ENCODE measurements at places on chromosomes 4 and X.

DNA sequence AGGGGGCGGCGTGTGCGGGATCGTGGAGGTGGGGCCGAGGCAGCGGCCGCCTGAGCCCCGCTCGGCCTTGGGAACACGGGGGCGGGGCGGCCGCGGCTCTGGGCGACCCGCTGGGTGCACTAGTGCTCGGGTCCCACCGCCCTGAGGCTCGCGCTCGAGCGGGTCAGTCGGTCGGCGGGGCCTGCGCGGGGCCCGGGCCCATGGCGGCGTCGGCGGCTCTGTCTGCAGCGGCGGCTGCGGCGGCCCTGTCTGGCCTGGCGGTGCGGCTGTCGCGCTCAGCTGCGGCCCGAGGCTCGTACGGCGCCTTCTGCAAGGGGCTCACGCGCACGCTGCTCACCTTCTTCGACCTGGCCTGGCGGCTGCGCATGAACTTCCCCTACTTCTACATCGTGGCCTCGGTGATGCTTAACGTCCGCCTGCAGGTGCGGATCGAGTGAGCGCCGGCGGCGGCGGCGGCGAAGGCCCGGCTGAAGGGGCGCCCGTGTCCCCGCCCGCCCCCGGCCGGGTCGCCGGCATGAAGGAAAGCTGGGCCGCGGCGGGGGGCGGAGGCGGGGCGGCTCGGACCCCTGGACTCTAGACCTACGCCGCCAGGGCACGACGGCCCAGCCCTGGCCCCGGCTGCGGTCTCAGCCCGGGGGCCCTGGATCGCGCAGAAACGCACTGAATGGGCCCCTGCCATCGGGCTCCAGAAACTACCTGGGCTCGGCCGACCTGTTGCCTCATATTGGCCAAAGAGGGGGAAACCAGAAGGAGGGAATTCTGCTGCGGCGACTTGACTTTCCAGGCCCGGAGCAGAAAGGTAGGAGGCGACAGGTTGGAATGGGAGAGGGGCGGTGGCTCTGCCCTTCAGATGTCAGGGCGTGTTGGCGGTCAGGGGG lies at the start of gene SMIM10L2A:
Gene SMIM10L2A, plus strand, starts transcription at position 13 of the 878 bp plus-strand sequence. Its CDS starts 188 bp downstream, at position 201.
- DNase-seq: no peak

- DNase-seq: peak; percentile 65
These were observed 146.2 kb upstream of the SCML1 start for GRCh38 chrX:17590892-17591740.

GRCh38 chrX:103584596-103584995 lies 719 bp upstream of the TCEAL4 start:
- DNase-seq: peak; percentile 12

DNA sequence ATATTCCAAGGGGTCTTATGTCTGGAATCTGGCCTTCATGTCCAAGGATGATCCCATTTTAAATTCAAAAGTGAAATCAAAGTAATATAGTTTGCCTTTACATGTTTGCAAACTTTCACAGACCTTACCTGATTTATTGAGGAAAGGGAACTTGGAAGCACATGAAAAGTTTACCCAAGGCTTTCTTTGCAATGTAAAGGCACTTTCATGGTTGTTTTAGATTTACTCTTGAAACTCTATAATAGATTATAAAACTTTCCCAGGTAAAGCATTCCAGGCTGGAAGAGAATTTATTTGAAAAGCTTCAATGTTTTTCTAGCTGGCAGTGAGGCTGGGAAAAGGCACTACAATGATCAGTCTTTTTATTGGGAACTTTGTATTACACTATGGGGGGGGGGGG lies 842.8 kb upstream of the DIAPH2 start:
- DNase-seq: no peak

GRCh38 chr4:75555294-75556164 lies at the start of gene ODAPH:
Gene ODAPH (plus strand): TSS chr4:75556066. CDS start chr4:75556083, 17 bp downstream.
- no peak for DNase-seq

DNA sequence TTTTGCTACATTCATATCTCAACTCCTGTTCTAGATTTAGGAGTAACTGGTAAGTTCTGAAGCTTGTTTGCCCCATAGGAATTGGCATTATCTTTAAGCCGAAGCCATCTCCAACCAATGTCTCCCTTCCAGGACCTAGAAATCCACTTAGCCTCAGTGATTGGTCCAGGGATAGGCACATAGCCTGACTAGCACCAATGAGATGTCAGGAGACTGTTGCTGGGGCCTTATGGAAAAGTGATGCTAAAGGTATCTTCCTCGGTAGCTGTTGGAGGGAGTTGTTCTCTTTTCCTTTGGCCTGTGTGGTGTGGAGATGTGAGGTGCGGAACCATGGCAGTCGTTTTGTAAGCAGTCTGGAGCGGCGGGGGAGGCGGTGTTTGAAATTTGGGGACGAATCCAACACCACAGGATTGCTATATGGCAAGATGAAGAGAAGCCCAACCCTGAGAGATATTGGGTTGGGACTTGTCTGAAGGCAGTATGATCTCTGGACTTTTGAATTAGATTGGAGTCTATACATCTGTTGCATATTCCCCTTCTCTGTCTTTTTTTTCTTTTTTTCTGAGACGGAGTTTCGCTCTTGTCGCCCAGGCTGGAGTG lies 109.8 kb upstream of the ATP6AP2 start:
- DNase-seq: no peak

DNA sequence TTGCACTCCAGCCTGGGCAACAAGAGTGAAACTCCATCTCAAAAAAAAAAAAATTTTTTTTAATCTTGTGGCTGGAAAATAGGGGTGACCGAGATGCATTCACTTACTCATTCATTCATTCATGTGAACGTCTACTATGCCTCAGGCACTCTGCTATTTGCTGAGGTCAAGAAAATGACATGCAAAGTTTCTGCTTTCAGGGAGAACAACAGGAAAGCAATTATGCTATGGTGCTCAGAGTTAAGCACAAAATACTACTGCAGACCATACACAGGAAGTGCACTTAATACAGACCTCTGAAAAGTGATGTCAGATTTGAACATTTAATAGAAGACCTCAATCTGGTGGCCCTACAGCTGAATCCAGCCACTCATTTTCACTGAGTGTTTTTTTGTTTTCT lies 59.6 kb upstream of the DUSP21 start:
- DNase-seq: no peak

GRCh38 chrX:17355976-17356375 lies 19.0 kb upstream of the NHS start:
- DNase-seq: no peak

DNA sequence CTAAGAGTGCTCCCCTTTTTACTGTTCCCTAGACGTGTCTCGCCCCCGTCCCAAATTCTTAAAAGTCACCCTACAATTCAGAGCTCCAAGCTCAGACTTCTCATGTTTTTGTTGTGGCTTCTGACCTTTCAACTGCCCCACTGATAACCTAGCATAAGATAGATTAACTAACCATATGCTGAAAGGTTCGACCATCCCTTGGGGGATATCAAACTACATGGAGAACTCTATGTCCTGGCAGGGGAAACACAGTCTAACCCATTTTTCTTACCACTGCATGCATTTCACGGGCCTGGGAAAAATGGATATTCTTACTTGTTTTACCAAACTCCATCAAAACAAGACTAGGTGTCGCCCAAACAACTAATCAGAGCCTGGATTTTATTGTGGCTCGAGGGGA lies 236.4 kb upstream of the MID1 start:
- no peak for DNase-seq

DNA sequence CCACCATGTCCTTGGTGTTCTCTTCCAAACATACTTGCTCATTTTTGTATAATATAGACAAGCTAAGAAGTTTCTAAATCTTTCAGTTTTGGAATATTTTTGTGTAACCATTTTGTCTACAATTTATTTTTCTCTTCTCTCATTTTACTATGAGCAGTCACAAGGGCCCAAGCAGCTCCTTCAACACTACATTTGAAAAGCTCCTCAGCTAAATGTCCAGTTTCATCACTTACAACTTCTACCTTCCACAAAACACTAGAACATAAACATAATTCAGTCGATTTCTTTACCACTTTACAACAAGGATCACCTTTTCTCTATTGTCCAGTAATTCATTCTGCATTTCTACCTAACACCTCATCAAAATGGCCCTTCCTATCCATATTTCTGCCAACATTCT lies 554.4 kb downstream of the RAB28 start:
- DNase-seq: no peak

GRCh38 chr4:121049072-121049599 lies 23.2 kb downstream of the NDNF start:
- no peak for DNase-seq

DNA sequence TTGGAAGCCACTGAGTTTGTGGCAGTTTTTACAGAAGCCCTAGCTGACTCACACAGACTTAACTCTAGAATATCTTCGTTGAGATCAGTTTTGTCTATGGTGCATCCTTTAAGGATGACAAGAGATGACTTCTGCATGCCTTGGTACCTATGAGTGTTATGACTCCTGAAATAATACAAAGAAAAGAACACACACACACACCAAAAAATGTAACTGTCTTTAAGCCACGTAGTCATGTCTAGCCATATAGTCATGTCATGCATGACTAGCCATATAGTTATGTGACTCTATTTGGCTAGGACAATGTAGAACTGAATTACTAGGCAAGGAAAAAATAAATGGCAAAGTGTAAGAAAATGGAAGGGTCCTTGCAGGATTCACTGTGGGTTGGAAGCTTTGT lies 447.8 kb downstream of the NLGN4X start:
- no peak for DNase-seq

DNA sequence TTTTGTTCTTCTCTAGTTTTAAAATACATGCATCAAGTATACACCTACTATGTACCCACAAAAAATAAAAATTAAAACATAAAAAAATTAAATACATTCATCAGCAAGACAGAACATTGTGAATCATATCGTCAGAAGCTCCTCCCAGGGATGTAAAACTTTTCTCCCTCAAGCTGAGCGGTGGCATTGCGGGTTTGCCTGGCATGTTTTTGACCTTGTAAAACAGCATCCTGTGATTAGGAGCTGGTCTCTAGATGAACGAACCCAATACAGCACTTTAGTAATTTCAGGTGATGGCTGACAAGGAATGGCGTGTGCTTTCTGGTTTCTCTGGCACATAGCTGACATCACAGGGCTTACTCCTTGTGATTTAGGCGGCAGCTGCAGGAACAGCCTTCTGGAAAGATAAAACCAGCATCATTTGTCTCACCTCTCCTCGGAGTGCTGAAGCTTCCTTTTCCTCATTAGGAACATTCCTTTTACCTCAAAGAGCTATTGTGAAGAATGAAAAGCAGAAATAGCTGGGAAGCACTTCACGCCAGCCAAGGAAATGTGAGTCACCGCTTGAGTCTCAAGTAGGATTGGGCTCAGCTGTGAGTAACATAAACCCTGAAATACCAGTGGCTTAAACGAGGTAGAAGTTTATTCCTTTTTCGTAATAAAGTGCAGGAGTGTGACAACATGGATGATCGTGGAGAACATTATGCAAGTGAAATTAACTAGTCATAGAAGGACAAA lies 44.3 kb downstream of the NYX start:
- DNase-seq: peak; percentile 71

Measured in neural progenitor cell (in vitro differentiated cells).